ENCODE measurements at places on chromosomes 12 and 14.

DNA sequence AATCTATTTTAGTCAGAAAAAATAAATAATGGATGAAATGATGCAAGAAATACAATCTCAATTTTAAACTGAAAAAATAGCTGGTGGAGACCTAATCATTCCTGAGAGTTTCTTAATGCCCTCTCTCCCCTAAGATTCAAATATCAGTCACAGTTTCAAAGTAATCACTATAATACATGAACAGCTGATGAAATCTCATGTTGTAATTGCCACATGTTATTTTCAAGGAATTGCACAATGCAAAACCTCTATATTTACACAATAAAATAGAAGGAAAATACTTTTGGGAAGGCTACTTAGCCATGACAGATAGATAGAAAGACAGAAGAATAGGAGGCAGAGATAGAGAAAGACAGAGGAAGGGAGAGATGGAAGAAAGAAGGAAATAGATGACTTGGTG lies 18.2 kb downstream of the IFNG-AS1 start:
- no peak for DNase-seq

DNA sequence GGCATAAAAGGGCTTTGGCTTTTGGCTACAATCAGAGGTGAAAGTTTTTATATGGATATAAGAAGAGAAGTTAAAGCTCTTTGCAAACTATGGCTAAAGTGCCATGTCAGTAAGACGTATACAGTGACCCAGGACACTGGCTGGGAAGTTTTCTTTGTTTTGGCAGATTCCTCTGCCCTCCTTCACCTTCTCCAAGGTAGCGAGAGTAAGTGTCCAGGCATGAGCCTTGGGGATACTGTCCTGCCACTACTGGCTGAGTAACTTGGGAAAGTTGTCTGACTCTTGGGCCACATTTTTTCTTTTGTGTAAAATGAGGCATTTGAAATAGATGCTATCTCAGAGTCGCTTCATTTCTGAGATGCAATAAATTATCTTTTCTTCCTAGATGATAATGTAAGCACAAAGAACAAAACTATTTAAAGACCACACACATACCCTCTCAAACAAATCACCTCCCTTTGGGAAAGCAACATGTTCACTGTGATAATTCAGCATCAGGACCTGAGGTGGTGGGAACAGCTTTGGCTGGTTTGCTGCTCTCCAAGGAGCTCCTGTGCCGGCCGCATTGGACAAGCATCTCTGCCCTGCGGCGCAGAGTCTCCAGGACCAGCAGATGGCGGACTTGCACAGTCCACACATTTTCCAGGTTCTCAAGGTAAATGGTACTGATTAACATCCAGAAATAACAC lies 106.3 kb downstream of the PTCSC3 start:
- no peak for DNase-seq

DNA sequence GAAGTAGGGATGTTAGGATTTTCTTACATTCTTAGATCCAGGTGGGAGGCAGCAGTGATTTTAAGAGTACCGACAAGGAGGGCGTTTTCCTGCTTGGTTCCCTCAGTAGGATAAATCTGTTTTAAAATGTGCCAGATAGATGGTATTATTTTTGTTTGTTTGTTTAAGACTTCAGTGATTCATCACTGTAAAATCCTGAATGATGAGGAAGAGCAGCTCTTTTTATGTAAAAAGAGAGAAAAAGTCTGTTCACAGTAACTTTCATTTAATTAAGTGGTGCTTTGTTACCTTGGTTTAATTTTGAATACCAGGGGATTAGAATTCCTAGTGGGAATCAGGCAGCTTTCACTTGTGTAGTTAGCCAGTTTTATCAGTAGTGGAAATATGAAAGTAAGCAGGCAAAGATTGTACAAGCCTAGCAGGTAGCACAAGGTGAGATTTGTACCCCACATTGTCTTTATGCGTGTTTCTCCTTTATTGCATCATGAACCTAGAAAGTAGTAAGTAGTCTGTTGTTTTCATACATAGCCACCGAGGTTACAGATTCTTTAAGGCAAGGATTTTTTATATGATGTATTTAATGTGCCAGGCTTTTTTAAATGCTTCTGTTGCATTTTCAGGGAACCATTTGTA lies 349.6 kb downstream of the CCDC91 start:
- no peak for DNase-seq

DNA sequence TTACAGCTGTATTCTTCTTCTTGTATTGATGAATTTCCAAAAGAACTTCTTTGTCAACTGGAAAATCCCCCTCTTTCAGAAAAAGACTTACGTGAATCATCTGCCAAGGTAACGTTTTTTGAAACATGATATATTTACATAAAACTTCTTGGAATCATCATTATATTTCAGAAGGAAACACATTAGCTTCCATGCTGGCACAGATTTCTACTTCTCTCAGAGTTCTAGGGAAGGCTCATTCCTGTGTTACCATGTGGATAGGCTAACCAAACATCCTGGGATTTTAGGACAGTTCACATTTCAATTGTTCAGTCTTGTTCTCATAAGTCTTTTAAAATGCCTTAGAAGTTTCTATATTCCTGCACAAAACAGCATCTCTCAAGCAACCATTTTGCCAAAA lies 120.3 kb upstream of the NEDD1 start:
- DNase-seq, result no peak

DNA sequence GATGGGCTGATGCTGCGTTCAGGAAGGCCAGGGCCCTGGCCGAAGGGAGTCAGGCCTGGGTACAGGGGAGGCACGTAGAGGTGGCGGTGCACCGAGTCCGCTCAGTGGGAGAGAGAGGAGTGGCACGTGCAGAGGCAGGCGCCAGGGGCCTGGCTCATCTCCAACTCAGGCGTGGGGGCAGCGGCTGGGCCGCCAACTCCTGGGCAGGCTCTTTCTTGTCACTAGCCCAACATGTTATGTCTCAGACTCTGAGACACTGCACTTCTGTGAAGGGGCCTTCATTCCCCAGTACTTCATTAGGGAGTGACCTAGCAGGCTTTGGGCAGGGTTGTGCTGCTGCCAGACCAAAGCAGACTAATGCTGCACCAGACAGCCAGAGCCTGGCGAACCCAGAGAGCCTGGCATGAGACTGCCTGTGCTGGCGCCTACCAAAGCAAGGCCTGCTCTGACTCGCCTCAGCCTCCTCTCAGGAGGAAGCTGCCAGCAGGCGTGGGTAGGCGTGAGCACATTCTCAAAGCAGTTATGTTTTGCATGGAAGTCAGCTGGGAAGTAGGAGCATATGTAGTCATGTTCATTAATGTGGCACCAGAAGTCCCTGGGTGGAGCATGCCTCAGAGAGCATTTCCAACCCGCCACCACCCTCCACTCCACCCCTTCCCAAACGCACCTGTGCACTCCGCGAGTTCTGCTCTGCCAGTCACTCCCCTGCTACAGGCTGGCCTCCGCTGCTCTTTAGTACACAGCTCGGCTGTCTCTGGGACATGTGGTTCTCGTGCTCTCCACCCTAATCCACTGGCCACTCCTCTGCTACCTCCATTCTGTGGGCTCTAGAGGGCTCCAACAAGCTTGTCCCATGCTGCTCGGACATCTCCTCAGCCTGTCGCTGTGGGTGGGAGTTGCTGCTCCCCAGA lies 9.7 kb downstream of the CKB start:
- DNase-seq, result no peak

GRCh38 chr12:5773550-5773949 lies 171.5 kb downstream of the ANO2 start:
- no peak for DNase-seq

DNA sequence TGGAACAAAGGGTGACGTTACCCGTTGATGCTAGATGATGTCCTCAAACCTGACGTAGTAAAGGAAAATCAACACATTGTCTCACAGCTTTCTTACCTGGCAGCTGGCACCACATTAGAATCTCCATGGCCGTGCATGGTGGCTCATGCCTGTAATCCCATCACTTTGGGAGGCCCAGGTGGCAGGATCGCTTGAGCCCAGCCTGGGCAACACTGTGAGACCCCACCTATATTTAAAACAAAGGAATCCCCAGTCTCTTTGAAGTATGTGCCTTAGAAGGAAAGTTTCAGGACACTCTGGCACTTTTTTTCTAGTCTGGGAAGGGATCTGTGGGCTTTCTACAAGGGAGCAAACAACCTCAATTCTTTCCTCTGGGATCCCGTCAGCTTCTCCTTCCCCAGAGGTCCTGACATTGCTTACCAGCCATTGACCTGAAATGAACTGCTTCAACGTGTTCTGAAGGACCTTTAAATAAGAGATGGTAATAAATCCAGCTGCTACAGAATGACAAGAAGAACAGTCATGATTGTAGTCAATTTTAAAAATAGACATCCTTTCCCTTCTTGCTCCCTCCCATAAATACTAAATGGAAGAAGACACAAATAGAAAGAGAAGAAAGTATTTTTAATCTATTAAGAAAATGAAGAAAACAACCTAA lies 33.7 kb upstream of the TTC7B start:
- no peak for DNase-seq
